ENCODE measurements at places on chromosomes 3 and 15.

GRCh38 chr3:189286188-189286587, 114.4 kb downstream of the TPRG1 start:
- DNase-seq: no peak

- no peak for DNase-seq
These were observed 157.4 kb upstream of the SOX2 start for GRCh38 chr3:181554233-181554765.

GRCh38 chr3:14598143-14598569, 53.4 kb upstream of the CCDC174 start:
- peak; percentile 71 for DNase-seq

DNA sequence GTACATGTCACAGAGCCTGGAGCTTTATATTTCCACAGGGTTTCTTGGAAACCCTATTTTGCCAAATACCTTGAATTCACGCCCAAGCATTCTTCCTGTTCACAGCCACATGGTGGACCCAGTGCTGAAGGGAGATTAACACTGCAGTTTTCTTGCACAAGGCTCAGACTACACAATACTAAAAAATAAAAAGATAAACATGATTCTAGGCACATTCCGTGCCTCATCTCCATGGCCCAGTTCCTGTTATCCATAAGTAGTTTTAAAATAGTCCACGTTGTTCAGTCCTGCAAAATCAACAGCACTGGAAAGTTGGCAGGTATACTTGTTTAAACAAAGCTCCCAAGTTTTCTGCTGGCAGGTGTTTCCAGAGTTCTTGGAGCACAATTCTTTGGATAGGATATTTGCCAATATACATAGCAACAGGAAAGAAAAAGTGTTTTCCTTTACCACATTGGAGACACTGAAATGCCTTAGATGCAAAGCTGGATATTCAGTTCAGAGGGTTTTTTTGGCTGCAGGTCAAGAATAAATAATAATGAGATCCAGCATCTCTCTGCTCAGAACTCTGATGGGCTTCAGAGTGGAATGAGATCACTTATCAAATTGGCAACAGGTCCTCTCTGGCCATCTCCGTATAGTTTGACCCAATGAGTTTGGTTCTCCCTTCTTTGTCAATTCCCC, 88.1 kb upstream of the TGFBR2 start:
- DNase-seq: peak; percentile 88

DNA sequence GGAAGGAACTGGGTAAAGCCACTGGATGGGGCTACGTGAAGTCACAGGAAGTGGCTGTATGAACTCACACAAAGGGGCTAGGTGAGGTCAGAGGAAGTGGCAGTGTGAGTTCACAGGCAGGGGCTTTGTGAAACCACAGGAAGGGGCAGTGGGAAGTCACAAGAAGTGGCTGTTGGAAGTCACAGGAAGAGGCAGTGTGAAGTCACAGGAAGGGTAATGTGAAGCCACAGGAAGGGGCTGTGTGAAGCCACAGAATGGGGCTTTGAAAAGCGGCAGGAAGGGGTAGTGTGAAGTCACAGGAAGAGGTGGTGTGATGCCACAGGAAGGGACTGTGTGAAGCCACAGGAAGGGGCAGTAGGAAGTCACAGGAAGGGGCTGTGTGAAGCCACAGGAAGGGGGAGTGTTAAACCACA, 34.6 kb downstream of the GASK1A start:
- no peak for DNase-seq

GRCh38 chr3:27657404-27657803, 64.7 kb downstream of the EOMES start:
- DNase-seq: peak; percentile 39

GRCh38 chr15:34904527-34904926, 65.0 kb downstream of the AQR start:
- no peak for DNase-seq

DNA sequence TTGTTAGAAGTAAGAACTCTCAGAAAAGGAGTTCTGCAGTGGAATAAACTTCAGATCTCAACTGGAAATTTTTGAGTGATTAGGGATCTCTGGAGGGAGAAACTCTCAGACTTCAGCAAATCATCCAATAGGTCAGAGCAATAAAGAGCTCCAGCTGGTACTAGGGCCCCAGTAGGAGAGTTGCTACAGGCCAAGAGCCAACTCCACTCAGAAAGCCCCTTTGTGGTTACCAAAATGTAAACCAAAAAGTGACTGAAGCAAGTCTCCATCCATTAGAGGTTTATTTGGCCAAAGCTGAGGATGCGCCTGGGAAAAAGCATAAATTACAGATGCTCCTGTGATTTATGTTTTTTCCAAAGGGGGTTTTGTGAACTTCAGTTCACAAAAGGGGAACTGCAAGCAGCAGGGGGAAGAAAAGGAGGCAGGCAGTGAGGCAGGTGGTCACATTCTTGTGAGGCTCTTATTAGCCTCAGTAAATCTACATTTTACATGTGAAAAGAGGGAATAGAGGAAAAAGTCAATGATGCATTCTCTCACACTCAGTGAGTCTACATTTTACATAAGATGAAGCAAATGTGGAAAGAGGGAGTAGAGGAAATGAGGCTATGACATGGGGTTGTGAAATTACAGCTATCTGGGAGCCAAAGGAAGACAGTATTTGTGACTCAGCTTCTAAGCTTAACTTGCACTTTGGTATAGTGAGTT, 92.4 kb upstream of the DAZL start:
- DNase-seq: no peak

DNA sequence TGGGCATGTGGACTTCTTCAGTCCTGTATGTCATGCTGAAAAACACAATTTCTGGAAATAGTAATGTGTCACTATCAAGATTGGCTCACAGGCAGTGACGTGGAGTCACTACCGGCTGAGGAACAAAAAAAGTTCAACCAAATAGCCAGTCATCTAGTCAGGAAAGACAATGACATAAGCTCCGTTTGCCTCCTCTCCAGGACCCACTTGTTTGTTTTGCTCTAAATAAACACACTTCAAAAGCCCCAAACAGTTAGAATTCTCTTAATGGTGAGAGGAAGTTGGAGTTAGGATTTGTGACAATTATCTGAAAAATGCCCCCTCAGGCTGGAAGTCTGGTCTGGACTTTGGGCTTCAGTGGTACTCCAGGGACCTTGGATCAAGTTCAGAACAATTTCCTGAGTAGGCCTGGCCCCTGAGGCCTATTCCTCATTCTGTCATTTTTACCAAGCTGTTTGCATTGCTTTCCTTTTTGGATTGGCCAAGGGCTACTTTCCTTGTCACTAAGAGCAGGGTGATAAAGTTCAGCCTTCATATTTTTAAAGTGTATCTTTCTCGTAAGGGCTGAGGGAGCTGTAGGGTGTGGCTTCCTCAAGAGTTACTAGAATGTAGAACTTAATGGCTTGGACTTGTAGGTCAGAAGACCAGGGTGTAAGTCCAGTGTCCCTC, 98.9 kb downstream of the EOMES start:
- DNase-seq: peak; percentile 20

DNA sequence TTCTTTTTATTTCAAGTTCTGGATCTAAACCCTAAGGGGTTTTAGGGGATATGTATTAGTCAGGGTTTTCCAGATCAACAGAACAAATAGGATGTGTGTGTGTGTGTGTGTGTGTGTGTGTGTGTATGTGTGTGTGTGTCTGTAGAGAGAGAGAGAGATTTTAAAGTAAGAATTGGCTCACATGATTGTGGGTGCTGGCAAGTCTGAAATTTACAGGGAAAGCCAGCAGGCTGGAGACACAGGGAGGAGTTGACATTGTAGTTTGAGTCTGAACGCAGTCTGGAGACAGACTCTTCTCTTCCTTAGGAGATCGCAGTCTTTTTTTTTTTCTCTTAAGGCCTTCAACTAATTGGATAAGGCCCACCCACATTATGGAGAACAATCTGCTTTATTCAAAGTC, 428.8 kb upstream of the TBL1XR1 start:
- DNase-seq: no peak

GRCh38 chr3:107512108-107512507, 10.7 kb upstream of the BBX start:
- no peak for DNase-seq

DNA sequence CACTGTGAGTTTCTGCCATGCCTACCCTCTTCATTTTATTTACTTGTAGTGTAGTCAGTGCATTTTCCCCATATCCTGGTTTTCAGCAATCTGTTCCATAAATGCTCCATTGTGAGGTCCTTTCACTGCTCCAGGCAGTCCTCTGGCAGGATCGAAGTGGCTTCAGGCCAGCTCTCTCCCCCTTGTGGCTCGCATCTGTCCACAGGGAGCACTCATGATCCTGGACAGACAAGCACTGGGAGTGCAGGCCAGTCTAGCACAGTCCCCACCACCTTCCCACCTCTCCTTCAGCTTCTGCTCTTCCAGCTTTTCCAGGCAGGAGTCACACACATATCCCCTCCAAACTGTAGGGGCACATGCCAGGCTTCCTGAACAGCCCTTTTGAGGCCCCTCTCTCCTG, 173.6 kb downstream of the PPM1L start:
- peak; percentile 18 for DNase-seq

DNA sequence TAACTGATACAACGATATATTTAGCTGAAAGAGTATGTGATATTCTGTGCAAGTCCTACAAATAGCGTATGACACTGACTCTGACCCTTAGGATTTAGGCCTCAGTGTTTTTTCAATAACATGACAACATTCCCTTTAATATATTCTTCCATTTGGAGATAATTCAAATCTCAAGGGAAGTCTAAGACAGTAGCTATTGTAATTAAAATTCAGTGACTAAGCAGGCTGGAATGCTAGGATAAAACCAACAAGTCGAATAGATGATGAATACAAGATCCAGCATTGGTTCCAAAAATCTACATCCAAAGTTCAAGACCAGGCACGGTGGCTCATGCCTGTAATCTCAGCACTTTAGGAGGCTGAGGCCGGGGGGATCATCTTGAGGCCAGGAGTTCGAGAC, 56.2 kb downstream of the QTRT2 start:
- DNase-seq: peak; percentile 58

GRCh38 chr3:114394551-114394950, 100.7 kb downstream of the TIGIT start:
- DNase-seq: no peak

GRCh38 chr3:48572517-48572916, 8.9 kb upstream of the UCN2 start:
- no peak for DNase-seq

GRCh38 chr3:184678317-184679055, 33.4 kb downstream of the MAGEF1 start:
- DNase-seq: no peak

- no peak for DNase-seq
These were observed 10.5 kb downstream of the ANPEP start for GRCh38 chr15:89803941-89804800.

- peak; percentile 44 for DNase-seq
These were observed 1077.4 kb downstream of the EPHA3 start for GRCh38 chr3:90184861-90185260.

GRCh38 chr3:120284747-120285507, at the start of gene GPR156:
Gene GPR156, minus strand, starts transcription at chr3:120285222. Its CDS starts 41,124 bp downstream, at chr3:120244098.
- peak; percentile 73 for DNase-seq

GRCh38 chr3:134621854-134622253, 29.0 kb downstream of the KY start:
- no peak for DNase-seq

DNA sequence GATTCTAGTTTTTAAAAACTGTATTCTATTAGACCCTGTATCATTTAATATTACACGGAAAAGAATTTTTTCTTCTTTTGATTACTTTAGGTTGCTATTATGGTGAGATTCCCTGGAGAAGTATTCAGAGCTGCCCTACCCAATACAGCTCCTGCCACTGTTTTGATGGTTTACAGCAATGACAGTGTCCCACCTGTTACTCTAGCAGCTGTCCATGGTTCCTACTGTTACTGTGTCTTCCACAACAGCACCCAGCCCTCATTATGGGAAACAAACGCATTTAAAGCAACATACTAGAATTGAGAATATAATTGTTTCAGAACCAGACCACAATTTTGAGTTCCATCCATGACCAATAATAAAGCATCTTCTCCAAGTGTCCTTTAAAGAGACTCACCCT, 450.7 kb downstream of the SHQ1 start:
- no peak for DNase-seq

- DNase-seq: no peak
These were observed 125.5 kb upstream of the TRIM42 start for GRCh38 chr3:140552403-140552802.

- no peak for DNase-seq
These were observed 498.1 kb downstream of the MAGI1 start for GRCh38 chr3:65540666-65541065.

DNA sequence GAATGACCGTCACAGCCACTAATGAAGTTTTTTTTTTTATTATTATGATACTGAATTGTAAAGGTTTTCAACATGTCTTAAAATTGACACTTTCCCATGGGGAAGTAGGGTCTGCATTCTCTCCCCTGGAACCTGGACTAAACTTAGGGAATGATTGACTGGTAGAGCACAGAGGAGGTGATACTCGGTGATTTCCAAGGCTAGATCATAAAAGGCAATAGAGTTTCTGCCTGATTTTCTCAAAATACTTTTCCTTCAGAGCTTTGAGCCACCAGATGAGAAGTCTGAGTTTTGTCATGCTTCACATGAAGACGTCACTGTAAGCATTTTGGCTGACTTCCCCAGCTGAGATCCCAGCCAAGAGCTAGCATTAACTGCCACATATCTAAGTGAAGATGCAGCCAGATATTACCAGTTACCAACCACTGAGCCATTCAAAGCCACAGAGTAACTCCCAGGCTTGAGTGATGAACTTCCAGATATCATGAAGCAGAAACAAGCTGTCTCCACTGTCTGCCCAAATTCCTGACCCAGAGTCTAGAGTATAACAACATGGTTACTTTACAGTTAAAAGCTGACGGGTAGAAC, 105.8 kb downstream of the LSAMP start:
- DNase-seq: peak; percentile 76

DNA sequence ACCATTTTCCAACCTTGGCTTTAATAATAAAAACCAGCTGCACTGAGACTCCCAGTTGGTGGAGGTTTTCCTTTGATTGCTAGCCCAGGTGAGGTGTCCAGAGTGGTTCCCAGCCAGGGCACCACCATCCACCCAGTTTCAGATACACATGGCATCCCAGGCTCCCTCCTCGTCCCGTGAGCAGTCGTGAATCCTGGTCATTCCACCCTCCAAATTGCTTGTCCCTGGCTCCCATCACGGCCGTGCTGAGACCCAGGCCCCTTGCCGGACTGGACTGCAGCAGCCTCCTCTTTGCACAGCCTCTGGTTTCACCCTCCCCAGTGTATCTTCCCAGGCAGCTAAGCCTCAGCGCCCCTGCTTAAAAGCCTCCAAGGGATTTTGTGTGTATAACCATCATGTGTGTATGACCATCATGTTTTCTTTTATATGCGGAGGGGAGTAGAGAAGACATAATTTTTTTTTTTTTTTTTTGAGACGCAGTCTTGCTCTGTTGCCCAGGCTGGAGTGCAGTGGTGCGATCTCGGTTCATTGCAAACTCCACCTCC, 106.3 kb downstream of the ETFA start:
- no peak for DNase-seq

- DNase-seq: no peak
These were observed 342.8 kb upstream of the IL12A start for GRCh38 chr3:159645874-159646273.
